ENCODE measurements at places on chromosomes 16 and 17.

GRCh38 chr16:51317575-51317974 is 166.5 kb upstream of the SALL1 start:
- no peak for DNase-seq

DNA sequence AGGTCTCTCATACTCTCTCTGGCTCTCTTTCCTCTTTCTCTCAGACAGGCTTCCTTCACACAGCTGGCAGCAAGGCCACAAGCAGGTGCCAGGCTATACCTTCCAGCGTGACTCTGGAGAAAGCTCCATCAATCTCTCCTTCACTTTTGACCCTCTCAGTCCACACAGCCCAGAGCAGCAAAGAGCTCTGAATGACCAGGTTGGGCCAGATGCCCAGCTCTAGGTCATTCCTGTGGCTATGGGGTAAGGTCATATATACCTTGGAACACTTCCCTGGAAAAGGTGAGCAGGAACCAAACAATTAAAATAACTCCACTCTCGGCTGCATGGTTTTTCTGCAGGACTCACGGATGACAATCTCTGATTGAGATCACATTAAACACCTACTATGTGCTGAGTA is 8.8 kb downstream of the ADAP2 start:
- DNase-seq: no peak

- peak; percentile 20 for DNase-seq
Observed at GRCh38 chr17:47204722-47205418, 4.3 kb upstream of the MYL4 start.

GRCh38 chr17:42189651-42189965 is 4.4 kb upstream of the HCRT start:
- DNase-seq: no peak

DNA sequence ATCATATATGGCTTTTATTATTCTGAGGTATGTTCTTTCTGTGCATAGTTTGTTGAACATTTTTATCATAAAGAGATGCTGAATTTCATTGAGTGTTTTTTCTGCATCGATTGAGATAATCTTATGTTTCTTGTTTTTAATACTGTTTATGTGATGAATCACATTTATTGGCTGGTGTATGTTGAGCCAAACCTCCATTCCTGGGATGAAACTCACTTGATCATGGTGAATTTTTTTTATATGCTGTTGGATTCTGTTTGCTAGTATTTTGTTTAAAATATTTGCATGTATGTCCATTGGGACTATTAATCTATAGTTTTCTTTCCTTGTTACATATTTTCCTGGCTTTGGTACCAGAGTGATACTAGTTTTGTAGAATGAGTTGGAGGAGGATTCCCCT is 500.2 kb downstream of the CDH11 start:
- DNase-seq: no peak

DNA sequence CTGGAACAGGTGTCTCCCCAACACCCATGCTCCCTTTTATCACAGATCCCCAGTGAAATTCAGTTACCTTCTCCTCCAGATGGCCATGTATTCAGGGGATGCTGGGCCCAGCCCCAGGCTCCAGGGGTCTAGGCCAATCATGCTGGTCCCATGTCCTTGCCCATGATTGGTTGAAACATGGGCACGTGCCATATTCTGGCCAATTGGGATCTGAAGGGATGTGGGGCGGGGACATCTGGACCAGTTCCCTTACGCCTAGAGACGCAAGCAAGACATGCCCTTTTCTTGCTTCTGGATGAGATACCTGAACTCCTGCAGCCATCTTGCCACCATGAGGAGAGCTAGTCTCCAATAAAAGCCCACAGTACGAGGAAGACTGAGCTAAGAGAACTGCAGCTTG is 31.0 kb upstream of the ST6GALNAC1 start:
- DNase-seq: no peak

DNA sequence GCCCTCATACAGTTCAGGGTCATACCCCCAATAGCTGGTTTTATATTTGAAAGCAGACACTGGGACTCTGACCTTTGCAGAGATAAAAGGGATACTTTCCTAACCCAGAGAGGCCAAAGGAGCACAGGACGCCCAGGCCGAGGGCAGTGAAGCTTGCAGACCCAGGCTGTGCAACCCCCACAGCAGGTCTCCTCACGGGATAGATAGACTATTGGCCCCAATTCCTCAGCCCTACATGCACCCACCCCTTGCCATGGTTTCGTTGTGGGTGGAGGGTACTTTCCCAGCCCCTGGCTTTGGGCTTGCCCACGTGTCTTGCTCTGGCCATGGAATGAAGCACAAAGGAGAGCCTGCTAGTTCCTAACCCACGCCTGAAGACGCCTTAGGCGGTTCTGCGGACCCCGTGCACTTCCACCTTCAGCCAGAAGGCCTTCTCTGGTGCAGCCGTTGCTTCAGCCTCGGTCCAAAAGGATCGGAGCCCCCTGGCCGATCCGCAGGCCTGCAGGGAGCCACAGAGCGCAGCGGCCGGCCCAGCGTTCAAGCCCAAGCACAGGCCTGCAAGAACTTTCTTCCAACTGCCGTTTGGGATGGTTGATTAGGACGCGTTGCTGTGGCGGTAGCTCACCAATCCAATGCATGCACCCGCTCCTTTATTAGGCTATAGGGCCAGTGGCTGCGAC is 9.8 kb upstream of the BRCA1 start:
- no peak for DNase-seq

GRCh38 chr17:74697515-74697914 is 15.2 kb downstream of the CD300LF start:
- no peak for DNase-seq

DNA sequence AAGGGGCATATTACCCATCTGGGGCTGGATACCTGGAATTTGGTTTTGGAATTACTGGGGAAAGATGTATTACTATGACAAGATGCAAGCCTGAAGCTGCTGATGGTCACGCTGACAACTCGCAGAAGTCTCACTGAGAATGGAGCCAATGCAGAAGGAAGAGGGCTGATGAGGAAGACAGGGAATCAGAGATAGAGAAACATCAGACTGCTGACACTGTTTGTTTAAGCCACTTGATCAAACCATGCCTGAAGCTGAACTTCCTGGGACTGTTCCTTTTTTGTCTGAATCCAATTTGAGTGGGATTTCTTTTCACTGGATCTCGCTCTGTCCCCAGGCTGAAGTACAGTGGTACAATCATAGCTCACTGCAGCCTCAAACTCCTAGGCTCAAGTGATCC is 133.9 kb downstream of the GAS7 start:
- no peak for DNase-seq

DNA sequence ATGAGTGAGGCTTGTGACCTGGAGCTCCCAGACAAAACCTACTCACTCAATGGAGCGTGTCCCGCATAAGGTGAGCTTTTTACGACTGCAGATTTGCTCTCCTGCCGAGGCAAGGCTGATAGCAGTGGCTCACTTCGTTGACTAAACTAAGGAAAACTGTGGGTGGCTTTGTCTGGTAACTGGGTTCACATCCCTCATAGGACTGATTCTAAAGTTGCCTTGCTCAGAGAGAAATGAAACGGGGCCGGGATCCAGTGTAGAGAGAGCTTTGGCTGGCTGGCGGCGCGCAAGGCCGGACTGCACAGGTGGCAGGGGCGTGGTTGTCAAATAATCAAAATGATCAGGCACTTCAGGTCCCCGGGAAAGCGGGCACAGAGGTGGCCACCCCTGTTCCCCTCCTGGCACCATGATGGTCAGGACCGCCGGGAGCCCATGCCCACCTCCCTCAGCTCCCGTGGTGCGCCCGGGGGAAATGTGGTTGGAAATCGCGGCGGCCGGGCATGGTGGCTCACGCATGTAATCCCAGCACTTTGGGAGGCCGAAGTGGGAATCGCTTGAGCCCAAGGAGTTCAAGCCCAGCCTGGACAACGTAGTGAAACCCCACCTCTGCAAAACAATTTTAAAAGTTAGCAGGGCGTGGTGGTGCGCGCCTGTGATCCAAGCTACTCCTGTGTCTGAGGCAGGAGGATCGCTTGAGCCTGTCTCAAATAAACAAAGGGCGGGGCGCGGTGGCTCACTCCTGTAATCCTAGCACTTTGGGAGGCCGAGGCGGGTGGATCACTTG is 26.6 kb upstream of the OR1F1 start:
- DNase-seq: peak; percentile 44

- peak; percentile 43 for DNase-seq
Observed at GRCh38 chr17:27379888-27380533, 76.2 kb upstream of the KSR1 start.

DNA sequence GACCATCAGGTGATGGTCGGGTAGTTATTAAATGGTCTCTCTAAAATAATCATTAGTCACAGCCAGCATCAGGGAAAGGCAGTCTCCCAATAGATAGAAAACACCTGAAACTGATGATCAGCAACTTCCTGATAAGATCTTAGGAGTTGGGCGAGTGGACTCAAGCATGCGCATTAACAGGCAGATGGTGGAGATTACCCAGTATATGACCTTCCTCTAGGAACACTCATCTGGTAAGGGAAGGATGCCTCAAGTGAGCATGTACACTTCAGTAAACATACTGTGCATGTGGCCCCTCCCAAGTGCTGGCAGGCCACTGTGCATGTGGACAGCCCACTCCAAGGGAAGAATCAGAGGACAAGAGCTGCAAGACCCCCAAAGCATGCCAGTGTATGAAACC is 105.9 kb downstream of the ABCC12 start:
- no peak for DNase-seq

DNA sequence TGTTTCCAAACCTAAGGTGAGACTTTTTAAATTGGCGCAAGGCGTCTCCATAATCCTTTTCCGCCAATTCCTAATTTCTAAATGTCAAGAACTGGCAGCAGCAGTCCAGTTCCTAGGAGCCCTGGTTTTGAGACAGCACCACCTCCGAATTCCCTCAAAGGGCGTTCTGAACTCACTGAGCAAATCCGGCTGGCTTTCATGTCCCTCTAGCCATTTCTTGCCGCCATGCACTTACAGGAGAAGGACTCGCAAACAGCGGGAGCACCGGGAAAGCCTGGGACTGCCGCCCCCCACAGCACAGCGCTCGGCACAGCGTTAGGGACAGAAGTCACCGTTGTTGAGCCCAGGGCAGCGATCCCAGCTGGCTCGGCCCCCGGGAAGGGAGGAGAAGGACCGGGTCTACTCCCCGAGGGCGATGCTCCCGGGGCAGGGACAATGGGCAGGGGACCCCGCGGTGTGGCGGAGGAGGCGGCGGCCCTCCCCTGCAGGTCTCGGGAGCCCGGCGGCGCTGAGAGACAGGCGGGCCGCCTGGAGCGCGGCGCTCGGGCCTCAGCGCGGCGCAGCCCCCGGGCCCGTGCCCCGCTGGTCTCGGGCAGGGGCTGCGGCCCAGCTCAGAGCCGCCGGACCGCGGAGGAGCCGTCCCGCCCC is 545 bp downstream of the ARHGAP17 start:
- DNase-seq: peak; percentile 63

DNA sequence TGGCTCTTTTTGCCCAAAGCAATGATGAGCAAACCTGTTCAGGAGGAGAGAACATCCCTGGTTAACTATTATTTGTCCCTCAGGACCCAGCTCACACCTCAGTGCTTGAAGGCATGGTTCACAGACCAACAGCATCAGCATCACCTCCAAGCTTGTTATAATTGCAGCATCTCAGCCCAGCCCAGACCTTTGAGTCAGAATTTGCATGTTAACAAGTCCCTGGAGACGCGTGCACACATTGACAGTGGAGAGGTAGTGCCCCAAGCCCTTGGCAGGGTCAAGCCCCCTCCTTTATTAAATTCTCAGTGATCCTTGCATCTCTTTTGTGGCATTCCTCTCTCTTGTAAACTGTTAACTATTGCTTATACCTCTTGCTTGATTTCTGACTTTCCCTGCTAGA is 488.6 kb downstream of the HAPSTR1 start:
- no peak for DNase-seq

- no peak for DNase-seq
Observed at GRCh38 chr16:50351116-50351515, 17.7 kb downstream of the BRD7 start.

DNA sequence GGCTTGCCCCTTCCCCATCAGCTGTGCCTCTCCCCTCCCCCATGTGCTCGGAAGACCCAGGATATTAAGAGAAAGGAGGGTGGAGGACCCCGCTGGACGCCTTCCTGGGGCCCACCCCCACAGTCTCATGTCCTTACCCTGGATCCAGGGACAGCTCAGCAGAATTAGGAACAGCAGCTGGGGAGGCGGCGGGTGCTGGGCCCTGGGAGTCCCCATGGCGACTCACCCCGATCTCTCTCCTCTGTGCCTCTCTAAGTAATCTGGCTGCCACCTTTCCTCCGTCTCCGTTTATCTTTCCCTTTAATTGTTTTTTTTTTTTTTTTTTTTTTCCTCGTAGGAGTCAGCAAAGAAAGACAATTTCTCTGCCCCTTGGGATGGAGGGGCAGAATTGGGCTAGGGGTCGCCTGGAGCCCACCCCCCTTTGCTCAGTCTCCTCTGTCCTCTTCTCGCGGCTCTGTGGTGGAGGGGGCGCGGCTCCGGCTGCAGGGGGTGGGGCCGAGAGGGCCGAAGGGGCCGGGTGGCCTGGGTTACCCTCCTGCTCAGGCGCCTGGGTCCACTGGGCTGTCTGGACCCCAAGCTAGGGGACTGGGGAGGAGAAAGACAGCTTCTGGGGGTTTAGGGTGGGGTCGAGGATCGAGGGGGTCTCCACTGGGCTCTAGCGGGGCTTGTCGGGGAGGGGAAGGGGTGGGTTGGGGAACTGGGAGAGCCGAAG is 390 bp downstream of the SEZ6L2 start:
- peak; percentile 72 for DNase-seq

- DNase-seq: no peak
Observed at GRCh38 chr17:34740565-34741520, 161.5 kb downstream of the TMEM132E start.

GRCh38 chr16:79638386-79638785 is 37.8 kb upstream of the MAF start:
- DNase-seq: no peak

- no peak for DNase-seq
Observed at GRCh38 chr16:81544261-81544660, 99.7 kb downstream of the CMIP start.

- DNase-seq: no peak
Observed at GRCh38 chr17:65181237-65182061, 44.3 kb downstream of the RGS9 start.

GRCh38 chr16:50762241-50762640 is 20.4 kb downstream of the CYLD start:
- DNase-seq: no peak

- DNase-seq: no peak
Observed at GRCh38 chr17:38892083-38892482, 22.2 kb downstream of the LASP1 start.

DNA sequence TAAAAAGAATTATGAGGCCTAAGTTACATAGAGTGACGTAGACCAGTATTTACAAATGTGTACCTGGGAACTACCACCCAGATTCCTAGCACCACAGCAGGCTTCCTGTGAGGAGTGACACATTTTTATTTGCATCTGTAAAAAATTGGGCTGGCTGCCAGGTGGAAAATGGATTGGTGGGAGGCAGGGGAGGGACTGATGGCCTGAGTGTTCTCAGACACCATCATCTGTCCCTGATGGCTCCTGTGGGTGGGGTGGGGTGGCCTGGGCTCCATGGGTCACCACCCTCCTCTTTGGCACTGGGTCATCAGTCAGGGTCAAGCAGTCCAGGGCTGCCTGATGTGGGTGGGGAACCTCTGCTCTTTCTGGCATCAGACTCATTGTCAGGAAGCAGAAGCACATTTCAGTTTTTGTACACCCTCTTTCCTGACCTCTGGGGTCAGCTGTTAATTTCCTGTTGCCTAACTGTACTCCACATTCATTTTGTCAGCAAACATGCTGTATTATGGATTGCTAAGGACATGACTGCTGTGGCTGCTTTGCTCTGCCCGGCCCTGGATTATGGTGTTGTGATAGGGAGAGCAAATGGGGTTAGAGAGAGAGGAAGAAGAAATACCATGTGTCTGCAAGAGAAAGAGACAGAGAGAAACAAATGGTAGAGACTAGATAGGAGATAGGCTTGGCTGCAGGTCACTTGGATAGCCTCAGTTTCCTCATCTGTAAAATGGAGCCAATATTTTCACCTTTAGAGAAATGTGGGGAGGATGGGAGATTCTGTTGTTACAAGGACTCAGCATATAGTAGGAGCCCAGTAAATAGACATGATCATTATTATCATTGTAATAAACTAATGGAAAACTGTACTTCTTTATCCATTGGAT is 11.6 kb upstream of the MFAP4 start:
- peak; percentile 83 for DNase-seq

All from left colon (tissue), 2 donors.